ENCODE measurements at places on chromosomes 1 and 21.

DNA sequence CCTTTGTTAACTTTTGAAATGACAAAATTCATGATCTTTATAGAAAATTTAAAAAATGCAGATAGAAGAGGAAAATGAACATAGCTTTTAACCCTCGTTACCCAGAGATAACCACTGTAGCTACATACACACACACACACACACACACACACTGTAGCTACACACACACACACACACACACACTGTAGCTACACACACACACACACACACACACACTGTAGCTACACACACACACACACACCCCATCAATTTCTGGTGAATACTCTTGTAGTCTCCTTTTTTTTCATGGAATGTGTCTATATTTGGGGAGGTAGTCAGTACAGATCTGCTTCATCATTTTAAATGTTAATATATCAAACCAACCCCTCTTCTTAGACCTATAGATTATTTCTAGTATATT, 58.5 kb downstream of the SH3BGR start:
- no peak for DNase-seq

GRCh38 chr21:40723317-40723716, 123.6 kb downstream of the DSCAM start:
- DNase-seq: no peak

DNA sequence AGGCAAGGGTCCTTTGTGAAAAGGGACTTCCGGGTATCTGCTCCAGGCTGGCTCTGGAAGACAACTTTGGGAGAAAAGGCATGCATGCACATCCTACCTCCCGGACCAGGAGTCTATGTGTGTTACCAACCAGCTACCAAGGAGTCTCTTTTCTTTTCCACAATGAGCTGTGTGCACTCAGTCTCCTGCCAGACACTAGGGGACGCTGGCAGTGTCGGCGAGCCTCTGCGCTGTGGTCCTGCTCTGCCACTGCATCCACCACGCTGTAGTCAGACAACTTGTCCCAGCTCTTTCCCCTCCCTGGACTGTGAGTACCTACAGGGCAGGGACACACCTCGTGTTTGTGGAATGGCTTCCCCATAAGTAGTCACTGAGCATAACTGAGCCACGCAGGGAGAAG, 5.1 kb upstream of the SSR2 start:
- peak; percentile 78 for DNase-seq

GRCh38 chr1:8425150-8425780, 107.4 kb downstream of the SLC45A1 start:
- no peak for DNase-seq

- DNase-seq: no peak
Observed at GRCh38 chr1:4784761-4785160, 130.4 kb downstream of the AJAP1 start.

DNA sequence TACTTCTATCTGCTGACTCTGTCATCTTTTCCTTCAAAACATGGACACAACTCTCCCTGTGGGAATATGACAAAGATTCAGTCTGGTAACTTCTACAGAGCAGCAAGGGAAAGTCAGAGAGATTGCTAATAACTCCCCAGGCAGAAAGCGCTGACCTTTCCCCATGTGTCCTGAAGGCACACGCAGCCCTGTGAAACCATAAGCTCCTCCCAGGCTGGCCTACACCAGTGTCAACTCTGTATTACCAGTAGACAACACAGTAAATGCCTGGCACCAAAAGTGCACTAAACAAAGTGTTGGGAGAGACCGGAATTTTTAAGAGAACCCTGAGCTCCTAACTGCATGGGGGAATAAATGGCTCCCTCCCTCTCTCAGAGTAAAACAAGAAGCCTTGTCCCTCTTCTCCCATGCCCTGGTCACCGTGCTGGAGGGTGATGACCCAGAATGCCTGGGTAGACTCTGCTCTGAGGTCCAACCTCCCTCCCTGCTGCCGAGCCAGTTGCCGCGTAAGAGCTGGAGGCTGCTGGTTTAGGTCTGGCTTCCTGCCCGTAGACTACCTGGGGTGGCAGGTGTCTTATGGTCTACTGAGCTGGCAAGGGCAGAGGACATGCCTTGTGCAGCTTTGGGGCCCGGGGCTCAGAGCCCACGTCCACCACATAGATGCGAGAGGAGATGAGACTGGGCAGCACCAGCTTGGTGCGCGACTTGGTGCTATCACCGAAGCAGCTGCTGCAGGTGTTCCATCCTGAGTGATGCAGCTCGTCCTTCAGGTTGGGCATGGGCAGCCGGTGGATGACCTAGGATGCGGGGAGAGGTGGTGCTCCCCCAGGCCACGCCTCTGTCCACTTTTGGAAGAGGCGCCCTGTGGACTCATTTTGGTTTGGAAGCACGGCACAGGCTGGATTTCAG, 3.9 kb downstream of the SELENBP1 start:
- DNase-seq: no peak

DNA sequence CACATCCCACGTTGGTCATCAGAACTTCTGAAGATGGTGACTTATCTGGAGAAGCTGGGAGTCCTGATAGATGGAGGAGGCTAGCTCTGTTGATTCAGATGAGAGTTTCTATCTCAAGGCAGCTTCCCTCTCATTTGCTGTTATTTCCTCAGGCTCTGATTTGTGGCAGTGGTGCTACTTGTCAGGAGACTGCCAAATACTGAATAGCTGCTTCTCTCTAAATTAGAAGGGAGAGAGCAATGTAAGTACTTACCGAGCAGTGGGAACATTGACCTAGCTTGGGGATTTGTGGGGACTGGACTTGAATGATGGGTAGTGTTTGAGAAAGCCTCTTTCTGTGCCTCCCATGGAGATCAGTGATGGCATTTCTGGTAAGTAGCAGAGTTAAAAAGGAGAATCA, at the start of gene OR10K1:
TSS of gene OR10K1 (plus strand) at position 301 of the 400 bp plus-strand sequence. CDS start 3,728 bp downstream, outside the sequence.
- no peak for DNase-seq

DNA sequence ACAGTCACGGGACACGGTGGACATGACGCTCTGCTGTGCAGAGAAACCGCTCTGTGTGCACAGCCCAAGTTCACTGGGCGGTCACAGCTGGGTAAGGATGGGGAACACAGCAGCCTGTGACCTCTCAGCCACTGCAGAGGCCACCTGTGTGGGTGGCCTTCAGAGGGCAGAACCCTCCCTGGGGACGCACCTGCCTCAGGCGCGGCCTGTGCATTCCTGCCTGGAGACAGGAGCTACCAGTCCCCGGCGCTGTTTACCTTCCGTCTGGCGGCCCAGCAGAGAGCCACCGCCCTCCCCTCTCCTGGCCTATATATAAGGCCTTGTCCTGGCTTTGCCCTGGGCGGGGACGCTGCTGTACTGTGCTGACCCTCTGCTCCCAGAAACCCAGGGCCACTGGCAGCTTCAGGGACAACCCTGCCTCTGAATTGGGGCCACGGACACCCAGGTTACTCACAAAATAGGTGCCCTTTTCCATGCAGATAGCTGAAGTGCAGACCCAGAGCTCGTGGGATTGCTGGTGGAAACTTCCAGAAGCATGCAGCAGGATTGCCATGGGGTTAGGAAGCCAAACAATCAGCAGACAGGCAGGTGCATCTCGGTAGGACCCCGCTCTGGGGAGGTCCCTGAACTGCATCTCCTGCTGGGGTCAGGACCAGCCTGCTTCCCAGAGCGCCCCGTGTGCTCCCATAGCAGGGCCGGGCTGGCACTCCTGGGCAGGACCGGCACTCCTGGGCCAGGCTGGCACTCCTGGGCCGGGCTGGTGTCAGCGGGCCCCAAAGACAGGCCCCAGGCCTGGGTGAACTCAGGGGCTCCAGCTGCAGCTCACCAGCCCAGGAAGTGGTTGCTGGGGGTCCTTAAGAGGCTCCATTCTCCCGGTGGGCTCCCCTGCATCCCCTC, 83.6 kb downstream of the SIK1 start:
- peak; percentile 88 for DNase-seq

DNA sequence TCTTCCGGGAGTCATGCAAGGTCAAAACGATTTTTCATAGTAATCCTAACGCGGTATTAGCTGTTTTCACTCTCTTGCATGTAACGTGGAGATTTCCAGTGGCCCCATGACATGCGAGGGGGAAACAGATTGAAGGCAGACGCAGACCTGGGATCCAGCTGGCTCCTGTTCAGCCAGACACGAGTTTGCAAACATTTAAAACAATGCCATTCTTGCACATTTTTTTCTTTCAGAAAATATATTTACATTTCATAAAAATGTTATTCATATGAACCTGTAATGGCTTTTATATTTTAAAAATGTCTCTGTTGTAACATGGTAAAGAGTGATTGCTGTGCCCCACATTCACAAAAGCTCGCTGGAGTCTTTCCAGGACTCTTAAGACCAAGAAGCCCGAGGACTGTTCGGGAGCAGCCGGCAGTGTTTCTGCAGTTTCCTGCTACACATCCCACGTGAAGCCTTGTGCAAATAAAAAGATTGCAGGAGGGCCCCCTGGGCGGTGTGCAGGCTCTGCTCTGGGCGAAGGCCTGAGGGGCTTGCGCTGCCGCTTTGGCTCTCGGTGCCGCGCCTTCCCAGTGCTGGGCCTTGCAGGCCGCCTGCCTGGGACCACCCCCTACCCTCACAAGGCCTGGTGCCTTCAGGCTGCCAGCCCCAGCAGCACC, 184.9 kb downstream of the DYRK1A start:
- DNase-seq: peak; percentile 63

GRCh38 chr1:27307874-27308598, 13.9 kb upstream of the TMEM222 start:
- DNase-seq: no peak

DNA sequence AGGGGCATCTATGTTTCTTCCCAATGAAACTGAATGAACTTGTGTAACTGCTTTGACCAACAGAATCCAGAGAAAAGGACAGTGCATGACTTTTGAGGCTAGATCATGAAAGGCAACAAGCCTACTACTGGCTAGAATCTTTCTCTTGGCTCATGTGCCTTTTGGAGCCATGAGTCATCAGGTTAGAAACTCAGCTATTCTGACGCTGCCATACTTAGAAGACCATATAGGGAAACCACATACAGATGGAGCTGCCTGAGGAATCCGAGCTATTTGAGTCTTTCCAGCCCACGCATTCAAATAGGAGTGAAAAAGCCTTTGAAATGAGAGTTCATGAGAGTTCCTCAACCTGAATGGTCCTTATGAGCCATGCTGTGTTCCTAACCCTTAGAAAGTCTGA, 738.5 kb upstream of the CHRM3 start:
- DNase-seq: peak; percentile 77

- no peak for DNase-seq
Observed at GRCh38 chr1:114564141-114564540, 17.3 kb downstream of the BCAS2 start.

GRCh38 chr1:181656491-181656890, 173.2 kb downstream of the CACNA1E start:
- no peak for DNase-seq

- peak; percentile 75 for DNase-seq
Observed at GRCh38 chr1:200038981-200039848, 11.7 kb downstream of the NR5A2 start.

- DNase-seq: no peak
Observed at GRCh38 chr1:14849038-14849437, 250.6 kb downstream of the KAZN start.

DNA sequence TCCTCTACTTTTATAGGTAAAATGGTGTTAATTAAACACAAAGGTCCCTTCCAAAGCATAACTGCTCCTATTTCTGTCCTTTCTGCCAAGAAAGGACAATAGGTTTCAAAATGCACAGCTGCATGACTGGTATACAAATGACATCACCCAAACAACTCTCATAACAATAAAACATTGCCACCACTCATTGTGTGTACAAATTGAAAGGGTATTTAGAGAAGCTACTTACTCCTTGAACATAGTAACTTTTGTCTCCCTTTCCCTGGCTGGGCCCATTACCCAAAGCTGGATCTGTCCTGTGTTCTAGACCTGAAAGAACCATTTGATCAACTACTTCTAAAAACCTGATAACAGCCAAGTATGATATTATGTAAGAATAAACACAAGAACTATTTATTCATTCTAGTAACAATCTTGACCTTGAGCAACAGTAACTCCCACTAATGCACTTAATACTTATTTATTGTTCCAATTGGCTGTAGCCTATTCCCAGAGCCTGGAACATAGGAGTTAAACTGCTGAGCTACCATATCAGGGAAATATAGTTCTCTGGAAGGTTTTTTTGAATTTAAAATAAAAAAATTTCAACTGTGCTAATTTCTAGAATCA, 38.2 kb downstream of the TTLL7 start:
- no peak for DNase-seq

GRCh38 chr1:219505886-219506285, 107.0 kb downstream of the ZC3H11B start:
- DNase-seq: no peak

GRCh38 chr1:152517237-152517811, 3.0 kb downstream of the CRCT1 start:
- DNase-seq: no peak

- no peak for DNase-seq
Observed at GRCh38 chr1:233673261-233673946, 59.5 kb downstream of the KCNK1 start.

DNA sequence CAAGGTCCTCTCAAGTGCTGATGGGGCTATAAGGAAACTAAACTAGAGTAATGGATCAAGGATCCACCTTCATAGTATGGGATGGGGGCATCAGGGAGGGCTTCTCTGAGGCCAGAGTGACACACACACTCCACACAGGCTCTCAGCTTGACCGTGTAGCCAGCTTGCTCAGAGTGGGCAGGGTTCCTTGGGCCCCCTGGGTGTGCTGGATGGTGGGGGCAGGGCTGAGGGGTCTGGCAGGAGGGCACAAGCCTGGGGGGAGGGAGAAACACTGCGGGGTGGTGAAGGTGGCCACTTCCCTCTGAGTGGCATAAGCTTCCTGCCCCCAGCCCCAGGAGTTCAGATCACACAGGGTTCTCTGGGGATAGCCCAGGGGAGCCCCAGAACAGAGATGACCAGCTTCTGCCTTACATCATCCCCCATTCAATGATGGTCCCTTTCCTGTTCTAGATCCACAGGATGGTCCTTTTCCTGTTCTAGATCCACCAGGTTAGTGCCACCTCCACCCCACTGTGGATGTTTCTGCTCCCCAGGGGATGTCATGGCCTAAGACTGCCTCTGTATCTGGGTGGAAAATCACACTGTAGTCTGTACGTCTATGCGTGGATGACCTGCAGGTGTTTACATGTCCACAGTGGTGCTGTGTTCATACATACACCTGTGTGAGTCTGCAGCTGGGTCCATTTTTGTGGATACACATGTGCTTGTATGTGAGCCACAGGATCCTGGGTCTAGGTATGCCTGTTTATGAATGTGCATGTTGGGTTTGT, 525.0 kb downstream of the PTPRU start:
- DNase-seq: no peak

- no peak for DNase-seq
Observed at GRCh38 chr1:203390298-203390697, 39.4 kb upstream of the FMOD start.

- no peak for DNase-seq
Observed at GRCh38 chr1:215594640-215595039, 27.5 kb downstream of the KCTD3 start.

DNA sequence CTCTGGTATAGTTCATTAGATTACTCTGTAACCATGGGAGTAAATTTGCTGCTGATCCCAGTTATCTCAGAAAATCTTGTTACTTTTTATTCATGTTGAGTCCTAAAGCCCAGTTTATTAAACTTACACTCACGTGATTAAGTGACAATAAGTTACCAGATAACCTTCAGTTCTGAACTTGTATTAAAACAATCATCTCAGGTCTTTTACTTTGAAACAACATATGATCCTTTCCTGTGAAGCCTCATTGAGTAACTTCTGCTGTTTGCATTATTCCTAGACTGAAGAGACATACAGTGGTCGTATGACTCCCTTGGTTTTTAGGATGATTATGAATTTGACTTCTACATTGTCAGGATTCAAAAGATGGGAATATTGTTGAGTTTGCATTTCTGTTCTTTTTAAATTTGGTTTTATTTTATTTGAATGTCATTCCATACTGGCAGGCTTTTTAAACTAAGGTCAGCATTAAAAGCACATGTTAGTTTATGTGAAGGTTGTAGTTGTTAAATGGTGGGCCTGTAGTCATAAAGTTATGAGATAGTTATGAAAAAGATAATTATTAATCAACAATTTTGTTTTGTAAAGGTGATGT, 117.9 kb downstream of the CD247 start:
- no peak for DNase-seq

Data from ELF-1 (cell line).